ENCODE measurements at places on chromosomes 6 and 20.

- H3K4me1 ChIP-seq, result peaks cover 1% of the 10 kb centered on the region
- H3K4me3 ChIP-seq, result no peak overlapping the region
- no peaks in the 10 kb centered on the region for H3K27me3 ChIP-seq
- no peak overlapping the region for H3K27ac ChIP-seq
Observed at GRCh38 chr20:8862092-8862491, 206.8 kb upstream of the PLCB4 start.

GRCh38 chr6:167350731-167351655 lies 26.1 kb downstream of the TTLL2 start:
- H3K27me3 ChIP-seq, result peaks cover 5% of the 10 kb centered on the region
- DNase-seq, result peak; percentile 81
- H3K36me3 ChIP-seq, result no peaks in the 10 kb centered on the region
- no peaks in the 10 kb centered on the region for H3K4me1 ChIP-seq

DNA sequence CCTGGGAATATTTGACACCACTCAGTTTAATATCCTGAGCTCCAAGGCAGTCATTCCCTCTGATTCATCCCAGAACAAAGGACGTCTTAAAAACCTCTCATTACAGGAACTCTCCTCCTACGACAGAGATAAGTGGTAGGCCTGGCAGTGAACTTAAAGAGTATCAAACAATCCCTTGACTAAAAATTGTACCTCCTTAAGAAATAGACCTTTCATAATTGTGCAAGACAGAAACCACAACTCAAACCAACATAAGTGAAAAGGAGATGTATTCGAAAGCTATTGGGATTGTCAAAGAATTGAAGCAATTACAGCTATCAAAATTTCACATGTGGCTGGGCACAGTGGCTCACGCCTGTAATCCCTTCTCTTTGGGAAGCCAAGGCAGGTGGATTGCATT lies 19.1 kb upstream of the BNIP5 start:
- no peak for DNase-seq
- H3K27me3 ChIP-seq, result no peaks in the 10 kb centered on the region
- no peak overlapping the region for H3K4me3 ChIP-seq
- H3K4me1 ChIP-seq, result no peaks in the 10 kb centered on the region
- H3K27ac ChIP-seq, result no peak overlapping the region
- H3K36me3 ChIP-seq, result no peaks in the 10 kb centered on the region

DNA sequence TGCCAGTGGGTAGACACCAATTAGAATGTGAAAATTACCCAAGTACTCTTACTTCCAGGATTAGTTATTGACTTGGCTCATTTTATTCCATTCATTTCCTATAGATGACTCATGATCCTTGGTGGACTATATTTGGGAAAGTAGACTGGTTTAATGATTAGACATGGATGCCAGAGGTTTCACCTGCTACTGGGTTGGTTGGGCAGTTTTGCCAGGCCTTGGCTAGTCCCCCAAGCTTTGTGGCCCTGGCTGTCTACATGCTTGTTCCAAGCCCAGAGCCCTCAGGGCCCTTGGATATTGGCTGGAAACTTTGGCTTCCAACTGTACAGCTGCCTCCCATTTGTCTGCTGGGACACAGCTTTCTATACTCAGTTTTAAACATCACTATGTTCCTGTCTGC lies 104.1 kb downstream of the ZFP64 start:
- no peak overlapping the region for H3K27ac ChIP-seq
- DNase-seq, result no peak
- no peaks in the 10 kb centered on the region for H3K4me1 ChIP-seq
- no peaks in the 10 kb centered on the region for H3K36me3 ChIP-seq

GRCh38 chr20:25032065-25032477 lies 25.9 kb downstream of the ACSS1 start:
- DNase-seq, result no peak
- H3K27me3 ChIP-seq, result no peaks in the 10 kb centered on the region
- no peak overlapping the region for H3K4me3 ChIP-seq
- no peak overlapping the region for H3K27ac ChIP-seq
- no peaks in the 10 kb centered on the region for H3K4me1 ChIP-seq

GRCh38 chr6:390914-391558 lies 516 bp upstream of the IRF4 start:
- H3K36me3 ChIP-seq, result no peaks in the 10 kb centered on the region
- peak overlapping the region; percentile 35 for H3K4me3 ChIP-seq
- H3K4me1 ChIP-seq, result peaks cover 1% of the 10 kb centered on the region
- no peak for DNase-seq

- DNase-seq, result no peak
- H3K4me1 ChIP-seq, result no peaks in the 10 kb centered on the region
- no peak overlapping the region for H3K4me3 ChIP-seq
- H3K27ac ChIP-seq, result no peak overlapping the region
- no peaks in the 10 kb centered on the region for H3K27me3 ChIP-seq
Observed at GRCh38 chr20:62191781-62192559, 9.1 kb downstream of the MTG2 start.

- H3K4me1 ChIP-seq, result no peaks in the 10 kb centered on the region
- H3K27me3 ChIP-seq, result no peaks in the 10 kb centered on the region
- no peaks in the 10 kb centered on the region for H3K36me3 ChIP-seq
- no peak overlapping the region for H3K4me3 ChIP-seq
- DNase-seq, result no peak
Observed at GRCh38 chr6:115078555-115078954, 735.7 kb upstream of the HS3ST5 start.

GRCh38 chr20:32858189-32858588 lies 534 bp upstream of the EFCAB8 start:
- no peak overlapping the region for H3K4me3 ChIP-seq
- H3K27me3 ChIP-seq, result no peaks in the 10 kb centered on the region
- no peaks in the 10 kb centered on the region for H3K36me3 ChIP-seq
- no peak for DNase-seq
- H3K27ac ChIP-seq, result no peak overlapping the region

DNA sequence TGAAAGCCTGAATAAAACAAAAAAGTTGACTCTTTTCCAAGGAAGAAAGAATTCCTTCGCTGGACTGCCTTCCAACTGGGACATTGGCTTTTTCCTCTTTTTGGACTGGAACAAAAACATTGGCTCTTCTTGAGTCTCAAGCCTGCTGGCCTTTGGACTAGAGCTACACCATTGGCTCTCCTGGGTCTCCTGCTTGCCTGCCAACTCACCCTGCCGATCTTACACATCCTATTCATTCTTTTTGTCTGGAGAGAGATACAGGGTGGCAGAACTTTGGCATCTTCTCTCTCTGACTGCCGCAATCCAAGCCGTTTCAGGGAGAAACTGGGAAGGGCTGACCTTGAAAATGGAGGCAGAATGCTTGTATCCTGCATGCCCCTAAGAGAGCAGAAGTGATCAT lies 20.2 kb downstream of the DDO start:
- H3K27me3 ChIP-seq, result no peaks in the 10 kb centered on the region
- no peak for DNase-seq
- H3K4me3 ChIP-seq, result no peak overlapping the region
- no peaks in the 10 kb centered on the region for H3K36me3 ChIP-seq
- H3K4me1 ChIP-seq, result no peaks in the 10 kb centered on the region
- no peak overlapping the region for H3K27ac ChIP-seq
